Aorta (tissue), 5 donors: ENCODE measurements at places on chromosomes 6 and 20.

GRCh38 chr6:137867685-137868509 lies 838 bp downstream of the TNFAIP3 start:
- DNase-seq: no peak

DNA sequence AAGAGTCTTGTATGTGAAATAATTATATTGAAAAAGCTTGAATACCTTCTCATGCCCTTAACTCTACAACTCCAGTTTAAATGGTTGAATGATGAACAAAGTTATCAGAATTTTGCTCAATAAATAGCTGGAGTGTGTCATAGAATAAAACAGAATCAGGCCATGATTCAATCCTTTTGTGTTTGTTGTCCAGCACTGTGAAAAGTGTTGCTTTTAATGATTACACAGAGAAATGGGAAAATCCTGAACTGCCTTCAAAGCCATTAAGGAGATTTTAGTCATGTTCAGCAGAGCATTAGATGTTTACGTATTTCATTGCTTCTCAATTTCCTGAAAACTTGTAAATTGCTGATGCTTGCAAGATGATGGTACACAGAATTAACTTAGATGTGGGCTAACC lies 262.9 kb upstream of the BTBD3 start:
- no peak for DNase-seq

DNA sequence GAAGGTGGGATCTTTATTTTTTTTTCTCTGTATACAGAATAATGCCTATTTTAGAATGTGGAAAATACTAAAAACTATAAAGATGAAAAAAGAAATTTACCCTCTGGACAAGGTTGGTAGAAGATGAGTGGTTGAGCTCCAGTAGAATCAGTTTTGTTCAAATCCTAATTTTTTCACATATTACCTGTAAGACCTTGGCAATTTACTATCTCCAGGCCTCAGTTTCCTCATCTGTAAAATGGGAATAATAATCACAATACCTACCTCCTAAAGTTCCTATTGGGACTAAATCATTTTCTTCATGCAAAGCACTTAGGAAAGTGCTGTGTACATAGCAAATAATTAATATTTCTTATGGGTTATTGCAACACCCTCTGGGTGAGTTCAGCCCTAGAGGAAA lies 28.4 kb downstream of the DAAM2 start:
- no peak for DNase-seq

DNA sequence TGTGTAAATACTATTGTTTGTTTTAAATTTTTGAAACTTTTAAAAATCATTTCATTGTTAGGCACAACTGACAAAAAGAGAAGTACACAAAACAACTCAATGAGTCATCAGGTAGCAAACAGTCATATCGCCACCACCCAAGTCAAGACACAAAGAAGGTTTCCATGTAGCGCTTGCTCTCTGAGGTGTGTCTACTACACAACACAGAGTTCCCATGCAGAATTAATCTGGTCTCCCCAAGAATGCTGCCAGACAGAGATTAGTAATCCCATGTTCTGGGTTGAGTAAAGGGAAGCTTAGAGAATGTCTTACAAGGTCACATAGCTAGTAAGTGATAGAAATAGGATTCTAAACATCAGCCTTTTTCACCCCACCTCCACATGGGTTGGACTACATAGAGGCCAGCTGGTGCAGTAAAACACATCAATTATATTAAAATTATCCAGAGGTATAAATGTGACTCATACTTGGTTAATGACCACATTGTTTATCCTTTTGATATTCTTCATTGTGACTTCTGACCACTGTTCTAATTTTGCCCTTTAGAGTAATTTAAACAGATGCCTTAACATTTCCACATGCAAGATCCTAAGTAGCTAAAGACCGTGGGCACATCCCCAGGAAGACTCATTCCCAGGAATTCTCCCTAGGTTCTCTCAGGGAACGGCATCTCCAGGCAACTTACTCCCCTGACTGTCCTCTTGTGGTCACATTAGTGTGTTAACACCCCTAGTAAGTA lies 413.5 kb downstream of the PRKN start:
- DNase-seq: no peak

DNA sequence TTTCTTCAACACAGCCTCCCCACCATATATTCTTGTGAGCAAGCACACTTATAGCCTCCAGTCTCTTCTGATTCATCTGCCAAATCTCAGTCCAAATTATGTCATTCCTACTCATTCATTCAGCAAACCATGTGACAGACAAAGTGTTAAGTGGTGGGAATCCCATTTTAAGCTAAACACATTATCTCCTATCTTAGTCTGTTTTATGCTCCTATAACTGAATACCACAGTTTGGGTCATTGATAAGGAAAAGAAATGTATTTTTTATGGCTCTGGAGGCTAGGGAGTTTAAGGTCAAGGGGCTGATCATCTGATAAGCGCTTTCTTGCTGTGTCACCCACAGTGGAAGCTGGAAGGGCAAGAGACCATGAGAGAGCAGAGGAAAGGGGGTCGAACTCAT lies 23.9 kb upstream of the SMIM13 start:
- no peak for DNase-seq

DNA sequence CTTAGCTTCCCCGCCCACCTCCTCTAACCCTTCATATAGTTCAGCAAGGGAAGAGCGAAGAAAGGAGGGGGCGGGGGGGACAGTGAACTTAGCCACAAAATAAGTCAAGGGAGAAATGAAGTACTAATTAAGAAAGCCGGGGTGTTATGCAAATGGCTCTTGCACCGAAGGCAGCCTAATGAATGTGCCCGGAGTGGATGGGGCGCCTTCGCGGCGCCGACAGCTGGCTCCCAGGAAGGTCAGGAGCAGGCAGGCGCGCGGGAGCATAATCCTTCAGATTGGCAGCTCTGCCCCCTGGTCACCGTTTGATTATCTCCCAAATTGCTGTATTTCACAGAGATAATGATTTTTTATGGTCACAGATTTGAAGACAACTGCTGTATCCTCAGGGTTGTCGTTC lies 395.1 kb downstream of the TFAP2B start:
- no peak for DNase-seq

DNA sequence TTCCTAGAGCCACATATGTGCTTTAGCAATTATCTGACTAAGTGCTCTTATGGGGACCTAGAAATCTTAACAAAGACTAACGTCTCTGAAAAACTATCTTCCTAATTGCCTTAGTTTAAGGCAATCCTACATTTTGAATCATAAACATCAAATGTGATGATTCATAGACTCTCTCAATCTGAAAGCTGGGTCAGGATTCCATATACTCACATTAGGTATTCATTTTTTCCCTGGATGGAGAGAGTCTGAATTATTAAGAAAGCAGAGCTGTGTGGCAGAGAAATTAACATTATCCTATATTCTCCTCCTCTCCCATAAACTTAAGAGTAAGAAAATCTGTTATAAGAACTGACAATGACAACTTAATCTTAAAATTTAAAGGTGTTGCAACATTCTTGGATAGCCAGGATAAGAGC lies 1.6 kb upstream of the PRL start:
- no peak for DNase-seq

GRCh38 chr6:4901386-4902061 lies 102.3 kb downstream of the RPP40 start:
- no peak for DNase-seq

DNA sequence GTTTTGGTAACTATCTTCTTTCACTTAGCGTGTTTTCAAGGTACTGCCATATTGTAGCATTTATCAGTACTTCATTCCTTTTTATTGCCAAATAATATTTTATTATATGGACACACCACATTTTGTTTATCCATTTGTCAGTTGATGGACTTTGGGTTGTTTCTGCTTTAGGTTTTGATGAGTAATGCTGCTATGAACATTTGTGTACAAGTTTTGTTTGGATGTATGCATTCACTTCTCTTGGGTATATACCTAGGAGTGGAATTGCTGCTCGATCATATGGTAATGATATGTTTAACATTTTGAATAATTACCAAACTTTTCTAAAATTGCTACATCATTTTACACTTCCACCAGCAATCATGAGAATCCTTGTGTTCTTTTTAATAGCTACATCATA lies 6.4 kb upstream of the SLC22A7 start:
- no peak for DNase-seq

GRCh38 chr6:137495703-137496336 lies 1.6 kb upstream of the OLIG3 start:
- DNase-seq: no peak

- DNase-seq: no peak
Measured at GRCh38 chr6:33846226-33846625, 42.4 kb upstream of the MLN start.

DNA sequence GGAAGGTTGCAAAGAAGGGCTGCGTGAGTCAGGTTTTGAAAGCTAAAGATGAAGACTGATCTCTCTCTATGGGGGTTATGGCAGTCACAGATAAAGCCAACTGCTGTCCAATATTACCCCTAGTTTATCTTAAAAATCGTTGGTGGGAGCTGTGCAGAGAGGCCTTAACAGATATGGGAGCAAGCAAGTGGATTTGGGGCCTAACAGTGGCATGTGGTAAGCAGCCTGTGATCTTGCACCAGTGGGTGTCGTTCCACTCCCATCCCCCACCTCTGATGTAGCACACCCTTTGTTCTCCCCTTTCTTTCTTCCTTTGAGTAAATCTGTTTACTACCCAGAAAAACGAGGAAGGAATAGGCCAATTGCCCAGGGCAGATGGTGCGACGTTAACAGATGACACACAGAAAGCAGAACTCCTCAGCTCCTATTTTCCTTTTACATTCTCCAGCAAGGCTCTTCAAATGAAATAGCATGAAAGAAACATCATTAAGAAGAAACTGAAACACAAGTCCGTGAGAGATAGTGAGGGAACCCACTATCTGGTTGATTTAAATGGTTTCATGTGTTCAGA lies 274.1 kb upstream of the CITED2 start:
- DNase-seq: no peak

DNA sequence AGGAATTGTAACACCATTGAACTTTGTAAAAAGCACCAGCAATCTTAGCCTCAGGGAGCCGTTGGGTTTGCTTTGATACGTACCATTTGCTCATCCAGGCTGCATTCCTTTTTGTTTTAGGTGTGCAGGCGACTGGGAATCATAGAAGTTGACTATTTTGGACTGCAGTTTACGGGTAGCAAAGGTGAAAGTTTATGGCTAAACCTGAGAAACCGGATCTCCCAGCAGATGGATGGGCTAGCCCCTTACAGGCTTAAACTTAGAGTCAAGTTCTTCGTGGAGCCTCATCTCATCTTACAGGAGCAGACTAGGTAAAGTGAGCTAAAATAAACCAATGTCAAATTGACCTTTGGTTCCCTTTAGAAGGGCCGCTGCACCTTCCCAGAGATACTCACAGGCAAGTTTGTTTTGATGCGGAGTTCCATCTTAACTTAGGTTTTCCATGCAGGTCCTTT lies 1.6 kb downstream of the MYLIP start:
- no peak for DNase-seq

DNA sequence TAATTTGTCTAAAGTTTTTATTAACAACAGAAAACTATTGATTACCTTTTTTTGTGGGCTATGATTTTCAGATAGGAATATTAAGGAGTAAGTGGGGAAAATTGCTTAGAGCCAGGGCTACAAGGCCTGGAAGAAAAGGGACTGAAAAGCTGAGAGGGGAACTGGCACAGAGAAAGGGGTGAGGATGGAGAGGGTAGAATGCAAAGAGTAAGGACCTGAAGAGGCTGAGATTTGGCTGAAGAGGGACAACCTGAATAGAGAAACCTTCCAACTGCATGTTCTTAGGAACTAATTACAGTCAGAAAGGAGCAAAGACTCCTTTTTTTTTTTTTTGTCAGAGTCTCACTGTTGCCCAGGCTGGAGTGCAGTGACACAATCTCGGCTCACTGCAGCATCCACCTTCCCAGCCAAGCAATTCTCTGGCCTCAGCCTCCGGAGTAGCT lies 16.7 kb downstream of the BTN2A1 start:
- DNase-seq: no peak

DNA sequence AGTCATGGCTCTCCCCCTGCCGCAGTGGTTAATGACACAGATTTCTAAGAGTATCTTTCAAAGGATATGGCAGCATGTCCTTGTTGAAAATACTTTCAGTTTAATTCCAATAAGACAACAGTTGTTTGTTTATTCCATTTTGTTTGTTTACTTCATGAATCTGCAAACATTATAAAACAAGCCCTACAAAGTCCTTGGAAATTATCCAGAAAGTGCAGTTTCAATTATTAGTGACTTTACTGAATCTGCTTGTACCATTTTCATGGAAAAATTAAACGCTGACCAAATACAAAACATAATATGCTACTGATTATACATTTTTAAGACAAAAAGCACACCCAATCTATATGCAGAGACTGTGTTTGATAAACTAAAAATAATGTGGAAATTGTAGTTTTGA lies 3.3 kb downstream of the HEY2 start:
- DNase-seq: no peak

GRCh38 chr20:32680544-32681174 lies 6.9 kb upstream of the C20orf203 start:
- no peak for DNase-seq
